ENCODE measurements at places on chromosomes 5 and 9.
A peak's percentile ranks its signal among the peaks of the same experiment; 100 is the strongest.

- DNase-seq = peak; percentile 88
These were observed 70.7 kb upstream of the TAF1L start for GRCh38 chr9:32706004-32706724.

DNA sequence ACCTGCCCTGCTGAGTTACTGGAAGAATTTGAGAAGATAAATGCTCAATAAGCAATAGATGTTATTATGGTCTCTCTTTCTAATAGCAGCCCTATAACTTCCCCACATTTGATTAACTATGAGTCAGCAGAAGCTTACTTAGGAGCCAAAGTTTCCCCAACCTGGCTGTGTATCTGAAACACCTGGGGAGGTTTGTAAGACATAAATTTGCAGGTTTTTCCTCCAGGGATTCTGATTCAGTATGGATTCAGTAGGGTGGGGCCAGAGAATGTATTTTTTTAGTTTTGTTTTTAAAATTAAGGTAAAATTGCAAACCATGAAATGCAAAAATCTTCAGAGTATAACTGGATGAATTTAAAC, 44.9 kb upstream of the GNPDA1 start:
- DNase-seq = no peak

DNA sequence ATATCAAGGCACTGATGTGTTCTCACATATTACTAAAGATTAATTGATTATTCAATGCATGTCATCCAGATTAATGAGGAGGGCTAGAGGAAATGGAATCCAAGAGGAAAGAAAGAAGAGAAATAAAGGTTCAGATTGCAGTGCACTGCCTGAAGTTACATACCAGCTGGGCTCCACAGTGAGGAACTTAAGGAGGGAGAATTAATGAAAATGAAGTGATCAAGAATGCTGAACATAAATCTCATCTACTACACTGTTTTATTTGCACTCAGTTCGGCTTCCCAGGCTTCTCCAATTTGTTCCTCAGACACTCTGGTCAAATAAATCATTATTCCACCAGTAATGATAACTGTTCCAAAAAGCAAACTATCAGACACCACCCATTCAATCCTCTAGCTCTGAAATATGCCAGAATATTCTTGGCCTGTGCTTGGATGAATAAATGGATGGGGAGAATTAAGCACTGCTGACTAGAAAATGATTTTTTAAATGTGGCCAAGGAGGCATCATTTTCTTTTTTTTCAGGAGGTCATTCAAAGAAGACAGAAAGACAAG, 88.6 kb upstream of the FBN2 start:
- no peak for DNase-seq

- no peak for DNase-seq
These were observed 130.3 kb upstream of the CNTLN start for GRCh38 chr9:17004500-17004899.

DNA sequence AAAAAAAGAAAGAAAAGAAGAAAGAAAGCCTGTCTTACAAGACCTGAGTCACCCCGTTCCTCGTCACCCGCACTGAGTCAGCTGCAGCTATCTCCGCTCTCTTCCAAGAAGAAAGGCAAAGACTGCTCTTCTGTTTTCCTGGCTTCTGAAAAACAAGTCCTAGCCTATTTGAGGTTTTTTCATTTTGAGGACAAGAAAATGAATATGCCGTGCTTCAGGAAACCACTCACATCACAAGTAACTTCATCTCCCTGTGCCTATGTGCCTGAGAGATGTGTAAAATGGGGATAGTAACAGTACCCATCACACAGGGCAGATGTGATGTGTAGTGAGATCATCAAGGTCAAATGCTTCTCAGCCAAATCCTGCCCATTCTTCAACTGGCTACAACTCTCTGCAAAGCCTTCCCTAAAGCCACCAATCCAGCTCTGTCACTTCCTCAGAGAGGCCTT, 78.4 kb downstream of the GLDC start:
- DNase-seq = no peak

- DNase-seq = no peak
These were observed 4.6 kb downstream of the TEX53 start for GRCh38 chr9:114652776-114653555.

- no peak for DNase-seq
These were observed 239.8 kb downstream of the PBX3 start for GRCh38 chr9:125986966-125987365.

GRCh38 chr5:93717162-93717561, 24.2 kb downstream of the POU5F2 start:
- DNase-seq = peak; percentile 16

DNA sequence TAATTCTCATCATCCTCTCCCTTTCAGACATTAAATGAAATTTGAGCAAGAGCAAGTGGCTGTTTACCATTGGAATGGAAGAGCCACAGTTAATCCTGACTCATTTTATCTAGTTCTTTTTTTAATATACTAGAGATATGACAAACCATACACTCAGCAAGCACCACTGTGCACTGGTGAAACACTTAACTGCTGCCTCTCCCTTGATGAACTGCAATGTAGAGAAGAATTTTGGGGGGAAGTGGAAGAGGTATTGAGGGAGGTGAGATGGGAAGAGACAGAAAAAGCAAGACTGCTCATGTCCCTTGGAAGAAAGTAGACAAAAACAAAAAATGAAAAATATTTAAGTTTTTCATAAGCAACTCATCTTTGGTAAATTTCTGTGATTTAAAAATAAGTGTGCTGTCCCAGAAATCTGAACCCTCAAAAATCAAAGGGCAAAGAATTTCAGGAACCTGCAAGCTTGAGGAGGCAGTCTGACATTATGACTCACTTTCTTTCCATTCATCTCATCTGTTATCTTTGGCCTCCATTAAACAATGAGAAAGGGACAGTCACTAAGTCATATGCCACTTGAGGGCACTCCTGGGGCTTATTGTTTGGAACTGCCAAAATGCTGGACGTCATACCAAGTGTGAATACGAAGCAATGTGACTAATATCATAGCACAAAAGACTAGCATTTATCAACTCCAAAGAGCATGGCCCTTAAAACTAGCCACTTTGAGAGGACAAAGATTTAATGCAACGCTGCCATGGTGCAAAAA, 566.8 kb upstream of the DMAC1 start:
- peak; percentile 100 for DNase-seq

GRCh38 chr5:55470282-55470681, 64.5 kb downstream of the PLPP1 start:
- no peak for DNase-seq

DNA sequence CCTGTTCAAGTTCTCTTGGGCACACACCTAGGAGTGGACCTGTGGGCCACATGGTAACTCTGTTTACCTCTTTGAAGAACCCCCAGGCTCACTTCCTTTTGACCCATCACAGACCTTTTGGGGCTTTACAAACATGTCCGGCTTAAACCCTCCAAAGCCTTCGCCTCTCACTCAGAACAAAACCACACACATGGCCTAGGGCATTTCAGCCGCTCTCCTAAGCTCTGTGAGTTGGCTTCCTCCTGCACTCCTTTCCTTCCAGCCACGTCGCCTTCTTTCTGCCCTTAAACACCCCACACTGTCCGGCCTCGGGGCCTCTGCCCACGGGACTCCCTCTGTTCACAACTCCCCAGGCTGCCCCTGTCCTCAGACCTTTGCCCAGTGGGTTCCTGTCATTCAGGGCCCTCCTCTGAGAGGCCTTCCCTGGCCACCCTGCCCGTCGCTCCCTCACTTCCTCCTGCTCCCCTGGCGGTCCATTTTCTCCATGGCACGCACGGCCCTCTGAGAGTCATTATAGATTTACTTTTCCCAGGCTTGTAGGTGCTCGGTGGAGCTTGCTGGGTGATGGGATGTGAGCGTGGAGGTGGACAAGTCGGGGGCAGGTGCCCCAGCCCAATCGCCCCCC, 1.9 kb downstream of the DOK3 start:
- no peak for DNase-seq

DNA sequence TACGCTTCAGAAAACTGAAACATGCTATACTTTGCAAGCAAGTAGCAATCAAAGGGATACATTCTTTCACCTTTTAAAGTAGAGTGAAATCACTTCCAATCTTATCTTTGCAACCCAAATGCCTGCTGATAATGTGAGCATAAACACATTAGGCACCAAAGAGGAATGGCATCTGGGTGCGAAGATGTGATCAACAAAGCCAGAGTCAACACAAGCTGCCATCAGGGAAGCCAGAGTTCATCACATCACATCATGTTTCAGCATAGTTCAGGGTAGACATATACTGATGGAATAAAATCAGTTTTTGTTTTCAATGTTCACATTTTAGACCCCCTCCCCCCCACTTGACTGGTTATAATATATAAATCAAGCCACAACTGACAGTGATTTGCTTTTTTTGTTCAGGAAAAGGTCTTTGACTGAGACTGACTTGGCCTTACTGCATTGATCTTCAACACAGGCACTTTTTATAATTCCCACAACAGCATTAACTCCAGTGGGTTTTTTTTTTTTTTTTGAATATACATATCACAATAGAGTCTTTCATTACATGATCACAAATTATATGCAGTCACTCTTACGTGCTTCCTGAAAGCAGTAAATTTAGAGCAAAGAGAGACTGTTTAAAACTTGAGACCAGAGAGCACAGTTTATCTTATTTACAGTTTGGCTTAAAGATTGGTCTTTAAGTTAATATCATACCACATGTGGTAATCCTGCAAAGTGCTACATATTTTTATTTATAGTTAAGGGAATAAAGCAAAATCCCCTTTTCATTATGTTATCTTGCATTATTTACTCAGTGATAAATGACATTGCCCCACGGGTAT, 20.3 kb downstream of the AOPEP start:
- DNase-seq = no peak

DNA sequence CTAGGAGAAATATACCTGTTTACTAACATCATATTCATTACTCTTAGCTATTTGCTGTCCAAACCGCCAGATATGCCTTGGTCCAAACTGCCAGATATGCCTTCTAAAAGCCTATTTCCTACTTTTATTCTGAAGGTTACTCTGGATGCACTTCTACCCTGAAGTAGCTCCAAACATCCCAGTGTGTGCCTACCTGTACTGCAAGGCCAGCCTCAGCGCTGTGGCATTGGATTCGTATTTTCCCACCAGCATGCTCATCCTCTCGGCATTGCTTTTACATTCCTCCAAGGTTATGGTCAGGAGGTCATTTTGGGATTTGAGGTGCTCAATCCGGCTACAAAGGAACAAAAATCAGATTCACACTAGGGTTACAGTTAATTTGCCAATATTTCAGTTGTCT, 94.3 kb downstream of the DCP2 start:
- no peak for DNase-seq

DNA sequence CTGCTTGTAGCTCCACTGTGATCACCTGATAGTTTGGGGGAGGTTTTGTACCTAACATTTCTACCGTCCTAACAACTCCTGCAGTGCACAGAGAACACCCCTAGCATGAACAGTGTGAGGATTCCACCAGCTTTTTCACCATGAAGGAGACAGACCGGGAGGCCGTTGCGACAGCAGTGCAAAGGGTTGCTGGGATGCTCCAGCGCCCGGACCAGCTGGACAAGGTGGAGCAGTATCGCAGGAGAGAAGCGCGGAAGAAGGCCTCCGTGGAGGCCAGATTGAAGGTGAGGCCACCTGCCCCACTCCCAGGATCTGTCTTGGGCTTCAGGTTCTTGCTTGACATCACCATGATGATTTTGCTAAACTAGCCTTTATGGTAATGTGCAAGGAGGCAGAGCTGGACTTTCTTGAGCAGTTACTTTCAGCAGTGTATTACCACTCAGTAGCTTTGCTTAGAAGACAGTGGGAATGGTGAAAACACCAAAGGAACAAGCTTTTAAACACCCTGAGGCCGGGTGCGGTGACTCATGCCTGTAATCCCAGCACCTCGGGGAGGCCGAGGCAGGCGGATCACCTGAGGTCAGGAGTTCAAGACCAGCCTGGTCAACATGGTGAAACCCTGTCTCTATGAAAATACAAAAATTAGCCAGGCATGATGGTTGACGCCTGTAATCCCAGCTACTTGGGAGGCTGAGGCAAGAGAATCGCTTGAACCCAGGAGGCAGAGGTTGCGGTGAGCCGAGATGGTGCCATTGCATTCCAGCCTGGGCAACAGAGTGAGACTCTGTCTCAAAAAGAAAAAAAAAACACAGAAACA, 3.3 kb downstream of the EXOC3 start:
- no peak for DNase-seq

GRCh38 chr5:79886456-79886855, 104.6 kb downstream of the MTX3 start:
- no peak for DNase-seq

DNA sequence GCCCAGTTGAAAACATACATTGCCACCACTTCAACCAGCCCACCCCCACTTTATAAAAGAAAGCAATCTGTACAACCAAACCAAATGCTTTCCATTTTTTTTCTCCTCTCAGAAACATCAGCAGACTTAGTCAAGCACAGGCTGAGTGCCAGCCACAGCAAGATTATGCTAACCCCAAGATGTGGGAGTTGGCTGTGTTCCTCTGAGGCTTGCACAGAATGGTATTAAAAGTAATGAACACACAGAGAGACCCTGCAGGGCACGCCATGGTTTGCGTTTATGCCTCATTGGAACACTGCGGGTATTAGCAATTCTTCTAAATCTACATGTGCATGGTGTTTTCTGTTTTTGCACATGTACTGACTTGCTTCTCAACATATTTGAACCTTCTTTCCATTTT, 419.9 kb upstream of the GRAMD2B start:
- no peak for DNase-seq

- DNase-seq = no peak
These were observed 87.8 kb upstream of the SPRY4 start for GRCh38 chr5:142412581-142412980.

- peak; percentile 78 for DNase-seq
These were observed 4.8 kb upstream of the PRKACG start for GRCh38 chr9:69018737-69019136.

GRCh38 chr5:59764361-59764760, 129.2 kb downstream of the PDE4D start:
- no peak for DNase-seq

DNA sequence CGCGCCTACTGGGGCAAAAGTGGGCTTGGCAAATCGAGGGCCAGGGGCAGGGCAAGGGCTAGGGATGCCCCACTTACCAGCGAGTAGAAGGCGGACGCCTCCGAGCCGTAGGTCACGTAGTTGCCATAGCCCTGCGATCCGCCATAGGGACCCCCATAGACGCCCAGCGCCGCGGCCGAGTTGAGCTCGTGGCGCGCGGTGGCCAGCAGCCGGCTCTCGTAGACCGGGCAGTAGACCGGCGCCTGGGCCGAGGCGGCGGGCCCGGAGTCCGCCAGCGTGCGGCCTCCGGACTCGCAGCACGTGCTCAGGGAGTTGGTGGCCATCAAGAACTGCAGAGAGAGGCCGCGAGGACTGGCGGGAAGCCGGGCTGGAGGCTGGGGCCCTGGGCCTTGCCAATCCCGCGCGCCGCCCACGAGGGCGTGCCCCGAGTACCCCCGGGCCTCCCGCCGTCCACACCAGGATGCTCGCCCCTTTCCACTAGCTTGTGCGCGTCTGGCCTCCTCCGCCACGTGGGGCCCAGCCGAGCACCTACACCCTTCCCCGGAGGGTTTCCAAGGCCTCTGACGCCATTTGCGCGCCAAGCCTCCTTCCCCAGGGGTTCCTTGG, 891 bp downstream of the IRX4 start:
- DNase-seq = no peak

DNA sequence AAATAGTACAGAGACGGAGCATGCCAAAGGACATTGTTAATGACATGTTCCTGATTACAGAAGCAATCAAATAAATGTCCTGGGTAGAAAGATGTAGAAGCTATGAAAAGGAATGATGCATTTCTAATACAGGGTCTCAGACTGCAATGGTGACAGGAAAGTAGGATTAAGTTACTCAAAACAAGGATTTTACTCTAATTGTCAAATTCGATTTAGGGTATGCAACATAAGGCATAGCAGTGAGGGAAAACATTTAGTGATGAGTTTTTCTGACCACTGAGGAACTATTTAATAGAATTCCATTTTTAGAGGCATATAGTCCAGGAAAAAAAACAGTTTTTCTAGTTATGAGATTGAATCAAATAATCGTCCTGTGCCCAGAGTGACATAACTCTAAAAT, 715.1 kb upstream of the ACO1 start:
- DNase-seq = no peak
